ENCODE measurements at places on chromosomes 3 and 15.

DNA sequence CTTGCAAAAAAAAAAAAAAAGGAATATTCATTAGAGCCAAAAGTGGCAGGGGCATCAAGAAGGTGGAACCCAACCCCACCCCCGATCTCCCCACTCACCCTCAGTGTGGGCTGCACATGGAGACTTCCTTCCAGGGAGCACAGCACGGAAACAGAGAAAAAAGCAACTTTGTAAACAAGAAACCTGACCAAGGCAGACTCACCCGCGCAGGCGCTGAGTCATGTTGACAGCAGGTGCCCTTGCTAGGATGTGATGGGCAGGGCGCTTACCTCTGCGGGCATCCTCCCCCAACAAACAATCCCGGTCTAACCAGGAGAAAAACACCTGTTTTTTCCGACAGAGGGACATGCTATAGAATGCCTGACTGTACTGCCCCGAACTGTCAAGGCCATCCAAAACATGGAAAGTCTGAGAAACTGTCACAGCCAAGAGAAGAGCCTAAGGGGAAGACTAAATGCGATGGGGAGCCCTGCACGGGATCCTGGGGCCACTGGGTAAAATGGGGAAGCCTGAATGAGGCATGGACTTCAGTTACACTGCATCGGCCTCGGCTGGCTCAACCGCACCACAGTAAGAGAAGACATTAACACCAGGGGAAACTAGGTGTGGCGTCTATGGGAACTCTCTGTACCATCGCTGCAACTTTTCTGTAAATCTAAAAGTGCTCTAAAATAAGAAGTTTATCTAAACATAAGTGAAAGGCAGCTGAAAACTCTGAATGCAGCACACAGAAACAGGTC is 66.7 kb upstream of the GATA2 start:
- no peak for DNase-seq

GRCh38 chr15:58467121-58467721 is 35.4 kb downstream of the LIPC start:
- DNase-seq, result no peak

- peak; percentile 53 for DNase-seq
Measured at GRCh38 chr3:52792961-52793695, 1.5 kb upstream of the ITIH3 start.

DNA sequence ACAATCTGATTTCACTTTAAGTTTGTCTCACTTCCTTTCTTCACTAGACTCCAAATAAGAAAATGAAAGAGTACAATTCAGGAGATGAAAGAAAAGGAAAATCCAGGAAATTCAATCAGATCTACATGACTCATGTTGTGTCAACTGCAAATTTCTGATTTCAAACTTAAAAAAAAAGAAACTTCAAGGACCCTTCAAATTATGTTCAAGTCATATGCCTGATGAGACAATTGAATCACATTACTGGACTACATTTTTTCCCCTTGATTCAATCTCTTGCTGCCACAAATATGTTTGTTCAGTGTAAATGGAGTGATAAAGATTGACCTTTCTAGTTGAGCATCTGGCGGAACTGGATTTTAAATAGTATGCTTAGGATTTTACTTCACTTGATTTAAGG is 37.4 kb downstream of the FRMD5 start:
- peak; percentile 92 for DNase-seq

DNA sequence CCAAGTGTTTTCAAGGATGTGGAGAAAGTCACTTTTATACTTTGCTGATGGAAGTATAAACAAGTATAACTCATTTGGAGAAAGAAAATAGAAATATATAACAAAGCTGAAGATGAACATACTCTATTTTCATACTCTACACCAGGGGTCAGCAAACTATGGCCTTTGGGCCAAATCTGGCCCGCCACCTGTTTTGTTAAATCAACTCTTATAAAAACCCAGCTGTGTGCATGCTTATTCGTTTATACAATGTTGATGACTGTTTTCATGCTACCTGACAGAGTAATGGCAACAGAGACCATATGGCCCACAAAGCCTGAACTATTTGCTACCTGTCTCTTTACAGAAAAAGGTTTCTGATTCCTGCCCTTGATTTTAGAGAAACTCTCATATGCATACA is 124.0 kb downstream of the NR1D2 start:
- peak; percentile 10 for DNase-seq

GRCh38 chr15:40826423-40827075 is 2.0 kb downstream of the PPP1R14D start:
- peak; percentile 44 for DNase-seq

- DNase-seq, result peak; percentile 6
Measured at GRCh38 chr3:195757438-195757770, 36.6 kb downstream of the MUC20 start.

DNA sequence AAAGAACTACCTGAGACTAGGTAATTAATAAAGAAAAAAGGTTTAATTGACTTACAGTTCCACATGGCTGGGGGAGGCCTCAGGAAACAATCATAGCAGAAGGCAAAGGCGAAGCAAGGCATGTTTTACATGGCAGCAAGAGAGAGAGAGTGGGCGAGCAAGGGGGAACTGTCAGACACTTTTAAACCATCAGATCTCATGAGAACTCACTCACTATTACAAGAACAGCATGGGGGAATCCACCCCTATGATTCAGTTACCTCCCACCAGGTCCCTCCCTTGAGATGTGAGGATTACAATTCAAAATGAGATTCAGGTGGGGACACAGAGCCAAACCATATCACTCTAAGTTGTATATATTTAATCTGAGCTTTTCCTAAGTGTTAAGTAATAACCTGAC is 79.0 kb upstream of the MLF1 start:
- DNase-seq, result no peak

DNA sequence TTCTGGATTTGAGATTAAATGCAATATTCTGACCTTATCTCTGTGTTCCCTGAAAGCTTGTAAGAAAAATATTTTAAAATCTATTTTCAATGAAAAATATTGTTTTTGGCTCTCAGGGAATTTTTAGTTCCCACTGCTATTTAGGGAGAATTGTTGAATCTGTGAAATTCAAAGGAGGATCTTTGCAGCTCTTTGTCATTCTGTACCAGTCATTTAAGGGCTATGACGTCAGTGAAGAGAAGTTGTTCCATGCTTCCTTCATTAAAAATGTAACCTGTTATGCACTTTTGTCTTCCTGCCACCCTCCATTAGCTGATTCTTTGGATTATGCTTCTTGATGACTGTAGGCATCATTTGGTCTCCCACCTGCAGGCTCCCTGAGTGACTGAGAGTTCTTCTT is 427.8 kb upstream of the C2CD4B start:
- no peak for DNase-seq

- DNase-seq, result no peak
Measured at GRCh38 chr3:96449803-96450202, 364.6 kb upstream of the EPHA6 start.

DNA sequence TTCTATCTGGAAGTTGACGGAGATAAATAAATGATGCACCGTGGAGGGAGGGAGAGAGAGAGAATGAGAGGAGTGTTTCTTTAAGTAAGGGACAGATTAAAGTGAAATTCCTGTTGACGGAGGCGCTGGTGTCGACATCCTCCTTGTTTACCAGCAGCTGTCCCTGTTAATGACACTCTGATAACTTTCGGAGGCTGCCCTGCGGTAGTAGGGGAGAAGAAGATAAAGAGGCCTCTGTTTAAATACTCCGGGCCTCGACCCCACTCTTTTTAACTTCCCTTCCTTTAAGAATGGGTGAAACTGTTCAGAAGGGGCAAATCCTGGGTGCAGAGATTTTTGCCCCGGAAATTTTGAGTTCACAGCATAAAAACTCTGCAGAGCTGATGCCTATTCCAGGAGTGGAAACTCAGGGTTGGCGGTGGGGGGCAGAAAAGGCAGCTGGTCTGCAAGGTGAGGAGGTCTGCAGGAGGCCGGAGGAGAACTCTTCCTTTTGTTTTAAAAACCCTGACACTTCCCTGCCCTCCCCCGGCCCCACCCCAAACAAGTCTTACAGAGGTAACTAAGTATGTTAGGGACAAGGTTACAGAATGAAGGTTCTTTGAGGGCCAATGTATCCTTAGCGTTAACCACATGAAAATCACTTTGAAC is 276.6 kb upstream of the NR2F2 start:
- DNase-seq, result no peak

GRCh38 chr3:127108796-127109195 is 84.1 kb upstream of the PRR23E start:
- DNase-seq, result no peak

- DNase-seq, result no peak
Measured at GRCh38 chr3:52422669-52423068, 22.2 kb downstream of the SEMA3G start.

- peak; percentile 56 for DNase-seq
Measured at GRCh38 chr3:45489730-45490309, 101.4 kb downstream of the LARS2 start.

GRCh38 chr3:13705051-13705450 is 156.1 kb downstream of the FBLN2 start:
- no peak for DNase-seq

- peak; percentile 40 for DNase-seq
Measured at GRCh38 chr15:82570721-82571508, 30.7 kb upstream of the RPS17 start.

DNA sequence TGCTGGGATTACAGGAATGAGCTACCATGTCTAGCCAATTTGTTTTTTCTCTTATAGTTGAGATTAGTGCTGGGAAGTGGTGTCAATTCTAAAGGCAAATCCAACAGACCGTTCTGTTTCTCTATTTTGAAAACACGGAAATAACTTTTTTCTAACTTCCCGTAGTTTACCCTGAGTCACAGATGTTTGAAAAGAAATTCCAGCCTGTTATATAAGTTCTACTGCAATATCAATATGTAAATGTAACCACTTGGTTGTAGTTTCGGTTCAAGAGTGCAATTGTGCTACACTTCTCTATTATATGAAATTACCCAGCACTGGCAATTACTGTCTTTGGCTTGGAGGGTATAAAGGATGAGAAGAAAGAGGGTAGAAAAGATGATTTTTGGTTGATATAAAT is 22.3 kb upstream of the GNB4 start:
- no peak for DNase-seq

GRCh38 chr3:120569222-120570057 is 26.7 kb upstream of the NDUFB4 start:
- DNase-seq, result peak; percentile 38

DNA sequence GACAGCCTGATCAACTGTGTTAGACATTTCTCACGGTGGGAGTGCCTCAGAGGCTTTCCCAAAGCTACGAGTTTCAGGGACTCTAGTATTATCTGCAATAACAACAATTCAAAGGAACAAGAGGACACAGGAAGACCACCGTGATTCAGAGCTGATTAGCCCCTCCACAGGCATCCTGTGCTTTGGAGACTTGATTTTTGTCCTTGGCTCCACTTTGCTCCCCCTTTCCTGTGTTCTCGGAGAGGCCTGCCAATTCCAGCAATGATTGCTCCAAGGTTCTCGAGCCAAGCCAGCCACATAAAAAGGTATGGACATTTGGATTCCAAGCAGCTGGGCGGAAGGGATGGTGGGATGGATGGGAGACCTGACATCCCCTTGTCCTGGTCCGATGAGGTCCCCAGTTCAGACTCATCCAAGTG is 14.3 kb downstream of the EHD4 start:
- DNase-seq, result no peak

- no peak for DNase-seq
Measured at GRCh38 chr3:10620833-10621082, 115.4 kb upstream of the ATP2B2 start.

GRCh38 chr3:54659347-54659746 is 268.5 kb downstream of the LRTM1 start:
- no peak for DNase-seq

GRCh38 chr3:184334470-184335158 is 2.8 kb upstream of the FAM131A start:
- peak; percentile 87 for DNase-seq

- peak; percentile 70 for DNase-seq
Measured at GRCh38 chr3:45365060-45365459, 23.3 kb upstream of the LARS2 start.

DNA sequence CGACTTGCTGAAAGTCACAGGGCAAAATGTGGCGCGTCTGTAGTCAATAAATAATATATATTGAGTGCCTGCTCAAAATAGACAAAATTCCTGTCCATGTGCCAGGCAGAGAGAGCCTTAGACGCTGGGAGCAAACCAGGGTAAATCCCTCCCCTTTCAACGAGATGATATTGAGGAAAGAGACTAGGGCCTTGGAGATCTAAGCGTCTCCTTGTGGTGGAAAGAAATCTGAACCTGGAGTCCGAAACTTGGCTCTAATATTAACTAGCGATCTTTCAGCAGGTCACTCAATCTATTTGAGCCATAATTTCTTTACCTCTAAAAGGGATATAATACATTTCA is 348 bp upstream of the DPP8 start:
- no peak for DNase-seq

DNA sequence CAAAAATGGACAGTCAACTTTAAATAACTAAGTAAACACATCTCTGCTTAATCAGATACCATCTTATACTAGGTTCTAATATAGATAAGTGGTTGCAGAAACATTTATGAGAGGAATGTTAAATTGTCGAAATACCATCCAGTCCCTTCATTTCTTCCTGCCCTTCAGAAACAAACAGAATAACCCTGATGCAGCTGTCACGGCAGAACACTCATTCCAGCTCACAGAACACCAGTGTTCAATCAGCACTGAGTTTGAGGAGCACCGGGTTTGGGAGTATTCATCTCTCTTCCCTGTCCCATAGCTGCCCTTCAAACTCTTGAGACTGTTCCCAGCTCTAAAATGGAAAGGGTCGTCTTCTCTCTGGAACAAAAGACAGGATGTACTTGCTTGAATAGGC is 61.1 kb upstream of the TSEN2 start:
- no peak for DNase-seq

DNA sequence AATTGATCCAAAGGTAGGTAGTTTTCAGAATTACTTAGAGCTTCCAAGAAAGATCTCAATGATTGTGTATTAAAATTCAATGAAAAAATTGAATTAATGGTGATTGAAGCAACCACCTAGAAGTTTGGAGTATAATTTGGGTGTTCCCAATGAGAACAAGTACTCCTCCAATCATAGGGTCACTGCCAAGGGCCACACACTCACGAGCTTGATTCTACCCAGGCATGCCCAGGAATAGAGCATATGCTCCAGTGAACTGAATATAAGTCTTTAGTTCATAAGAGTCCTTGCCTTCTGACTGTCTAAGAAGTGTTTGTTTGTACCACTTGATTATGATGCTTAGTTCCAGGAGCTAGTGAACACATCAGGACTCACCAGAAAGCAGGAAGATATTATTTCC is 133.9 kb downstream of the CPNE4 start:
- no peak for DNase-seq

DNA sequence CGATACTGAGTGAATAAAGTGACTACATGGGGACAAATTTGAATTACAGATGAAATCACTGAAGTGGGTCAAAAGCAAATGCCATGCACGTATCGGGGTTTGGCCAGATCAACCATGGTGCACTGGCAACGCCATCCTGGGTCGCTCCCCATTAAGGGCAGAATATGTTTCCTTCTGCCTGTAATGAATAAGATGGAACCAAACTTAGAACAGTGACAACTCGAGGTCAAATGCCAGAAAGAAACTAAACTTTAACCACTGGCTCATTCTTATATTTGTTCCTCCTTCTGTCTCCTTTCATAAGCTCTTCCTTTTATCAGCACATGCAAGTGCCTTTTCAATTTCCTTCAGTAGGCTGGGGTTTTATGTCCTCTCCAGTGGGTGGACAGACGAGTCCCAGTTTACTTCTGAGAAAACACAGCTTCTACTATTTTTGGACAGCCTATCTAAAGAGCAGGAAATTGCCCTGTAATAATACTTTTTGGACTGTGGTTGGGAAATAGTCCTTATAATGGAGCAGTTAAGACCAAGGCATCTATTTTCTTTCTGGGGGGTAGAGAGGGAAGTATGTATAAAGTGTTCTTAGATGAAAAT is 61.4 kb downstream of the WHAMM start:
- peak; percentile 25 for DNase-seq

- DNase-seq, result no peak
Measured at GRCh38 chr15:71385026-71385425, 269.8 kb downstream of the THSD4 start.

- peak; percentile 70 for DNase-seq
Measured at GRCh38 chr15:68427963-68428362, 4.0 kb downstream of the ITGA11 start.
